Caco-2 (cell line): ENCODE measurements at places on chromosomes 16 and 17.

- no peak for DNase-seq
- H3K4me3 ChIP-seq: no peak overlapping the region
- no peak overlapping the region for H3K27ac ChIP-seq
- H3K36me3 ChIP-seq: no peaks in the 10 kb centered on the region
Observed at GRCh38 chr17:55572139-55572538, 60.9 kb upstream of the SMIM36 start.

DNA sequence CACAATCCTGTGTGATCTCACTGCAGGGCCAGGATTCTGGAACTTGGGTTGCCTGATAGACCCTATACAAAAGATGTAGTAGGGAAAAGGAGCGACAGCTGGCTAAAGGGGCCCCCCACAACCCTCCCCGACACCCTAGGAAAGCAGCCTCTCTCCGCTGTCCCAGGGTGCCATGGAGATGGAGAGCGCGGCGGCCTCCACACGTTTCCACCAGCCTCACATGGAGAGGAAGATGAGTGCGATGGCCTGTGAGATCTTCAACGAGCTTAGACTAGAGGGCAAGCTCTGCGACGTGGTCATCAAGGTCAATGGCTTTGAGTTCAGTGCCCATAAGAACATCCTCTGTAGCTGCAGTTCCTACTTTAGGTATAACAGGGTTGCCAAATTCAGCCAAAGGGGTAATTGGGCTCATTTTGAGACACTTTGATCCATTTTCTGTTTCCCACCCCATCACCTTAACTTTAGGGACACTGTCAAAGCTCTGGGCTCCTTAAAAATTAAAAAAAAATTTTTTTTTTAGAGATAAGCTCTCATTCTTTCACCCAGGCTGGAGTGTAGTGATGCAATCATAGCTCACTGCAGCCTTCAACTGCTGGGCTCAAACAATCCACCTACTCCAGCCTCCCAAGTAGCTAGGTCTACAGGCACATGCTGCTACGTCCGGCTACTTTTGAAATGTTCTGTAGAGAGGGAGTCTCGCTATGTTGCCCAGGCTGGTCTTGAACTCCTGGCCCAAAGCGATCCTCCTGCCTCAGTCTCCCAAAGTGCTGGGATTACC is at the start of gene KLHL10:
KLHL10 (plus strand) TSS at position 65 of the 778 bp plus-strand sequence; CDS start at position 173, 108 bp downstream.
- no peak within 1 kb of the TSS for H3K27ac ChIP-seq
- DNase-seq: no peak
- H3K4me3 ChIP-seq: peak within 1 kb of the TSS; percentile 74
- H3K36me3 ChIP-seq: no peaks in the 10 kb centered on the region
- no peaks in the 10 kb centered on the region for H3K27me3 ChIP-seq
- 0 out of 2 replicates have a peak, but pooled peaks cover 3% of the 10 kb centered on the region for H3K4me1 ChIP-seq

DNA sequence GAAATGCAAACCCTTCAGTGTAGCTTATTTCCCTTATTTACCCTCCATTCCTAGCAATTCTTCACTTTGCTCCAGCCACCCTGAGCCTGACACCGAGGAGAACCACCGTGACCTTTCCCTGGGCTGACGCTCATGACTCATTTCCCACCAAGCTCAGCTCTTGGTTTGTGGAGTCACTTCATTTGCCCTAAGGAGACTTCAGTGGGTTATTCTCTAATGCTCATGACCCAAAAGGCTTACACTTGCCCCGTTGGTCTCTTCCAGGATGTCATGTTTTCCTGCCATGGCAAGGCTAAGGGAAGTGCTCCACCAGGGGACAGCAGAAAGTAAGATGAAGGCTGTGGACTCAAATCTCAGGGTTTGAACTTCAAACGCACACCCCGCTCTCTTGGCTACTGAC is 161.0 kb downstream of the CBLN1 start:
- H3K4me3 ChIP-seq: no peak overlapping the region
- no peak overlapping the region for H3K27ac ChIP-seq
- H3K36me3 ChIP-seq: no peaks in the 10 kb centered on the region
- no peak for DNase-seq
- H3K4me1 ChIP-seq: no peaks in the 10 kb centered on the region

- no peak for DNase-seq
- H3K36me3 ChIP-seq: no peaks in the 10 kb centered on the region
- no peak overlapping the region for H3K4me3 ChIP-seq
- H3K27ac ChIP-seq: no peak overlapping the region
- no peaks in the 10 kb centered on the region for H3K27me3 ChIP-seq
Observed at GRCh38 chr16:12092544-12092921, 116.0 kb downstream of the SNX29 start.

DNA sequence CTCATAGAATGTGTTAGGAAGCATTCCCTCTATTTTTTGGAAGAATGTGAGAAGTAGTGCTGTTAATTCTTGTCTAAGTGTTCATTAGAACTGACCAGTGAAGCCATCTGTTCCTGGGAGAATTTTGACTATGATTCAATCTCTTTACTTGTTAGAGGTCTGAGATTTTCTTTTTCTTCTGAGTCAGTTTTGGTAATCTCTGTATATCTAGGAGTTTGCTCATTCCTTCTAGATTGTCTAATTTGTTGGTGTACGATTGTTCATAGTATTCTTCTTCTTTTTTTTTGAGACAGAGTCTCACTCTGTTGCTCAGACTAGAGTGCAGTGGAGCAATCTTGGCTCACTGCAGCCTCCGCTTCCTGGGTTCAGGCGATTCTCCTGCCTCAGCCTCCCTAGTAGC is 20.4 kb downstream of the NFATC3 start:
- H3K36me3 ChIP-seq: no peaks in the 10 kb centered on the region
- no peak overlapping the region for H3K27ac ChIP-seq
- H3K4me1 ChIP-seq: peaks cover 7% of the 10 kb centered on the region; the same call in 1 of the 2 replicates
- no peaks in the 10 kb centered on the region for H3K27me3 ChIP-seq
- H3K4me3 ChIP-seq: no peak overlapping the region

GRCh38 chr16:54987081-54987480 is 56.4 kb downstream of the IRX5 start:
- no peak overlapping the region for H3K27ac ChIP-seq
- no peak for DNase-seq
- no peaks in the 10 kb centered on the region for H3K36me3 ChIP-seq
- no peaks in the 10 kb centered on the region for H3K4me1 ChIP-seq
- no peaks in the 10 kb centered on the region for H3K27me3 ChIP-seq

DNA sequence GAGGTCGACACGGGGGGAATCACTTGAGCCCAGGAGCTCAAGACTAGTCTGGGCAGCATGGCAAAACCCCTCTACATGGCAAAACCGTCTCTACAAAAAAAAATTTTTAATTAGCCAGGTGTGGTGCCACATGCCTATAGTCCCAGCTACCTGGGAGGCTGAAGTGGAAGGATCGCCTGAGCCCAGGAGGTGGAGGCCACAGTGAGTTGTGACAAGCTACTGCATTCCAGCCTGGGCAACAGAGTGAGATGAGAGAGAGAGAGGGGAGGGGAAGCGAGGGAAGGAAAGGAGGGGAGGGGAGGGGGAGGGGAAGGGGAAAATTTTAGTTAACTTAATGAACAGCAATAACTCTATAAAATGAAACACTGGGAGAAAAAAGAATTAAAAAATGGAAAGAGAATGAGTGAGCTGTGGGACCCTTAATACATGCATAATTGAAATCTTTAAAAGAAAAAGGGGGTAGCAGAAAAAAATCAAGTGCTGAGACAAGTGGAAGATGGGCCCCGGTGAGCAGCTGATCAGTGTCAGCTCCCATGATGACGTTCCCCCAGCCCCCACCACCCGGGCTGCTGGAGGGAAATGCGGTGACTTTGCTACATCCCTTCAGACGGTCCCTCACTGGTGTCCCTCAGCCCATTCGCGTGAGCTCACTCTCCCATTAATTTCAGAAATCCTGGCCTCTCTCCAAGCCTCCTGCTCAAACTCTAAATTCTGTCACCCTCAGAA is 2.7 kb downstream of the ASGR2 start:
- no peak overlapping the region for H3K27ac ChIP-seq
- no peaks in the 10 kb centered on the region for H3K27me3 ChIP-seq
- H3K36me3 ChIP-seq: no peaks in the 10 kb centered on the region; the same call in 1 of the 2 replicates
- peaks cover 21% of the 10 kb centered on the region for H3K4me1 ChIP-seq
- no peak overlapping the region for H3K4me3 ChIP-seq
- DNase-seq: no peak

- no peaks in the 10 kb centered on the region for H3K4me1 ChIP-seq
- DNase-seq: no peak
- no peak overlapping the region for H3K4me3 ChIP-seq
Observed at GRCh38 chr17:57572062-57572461, 173.0 kb downstream of the CCDC182 start.

DNA sequence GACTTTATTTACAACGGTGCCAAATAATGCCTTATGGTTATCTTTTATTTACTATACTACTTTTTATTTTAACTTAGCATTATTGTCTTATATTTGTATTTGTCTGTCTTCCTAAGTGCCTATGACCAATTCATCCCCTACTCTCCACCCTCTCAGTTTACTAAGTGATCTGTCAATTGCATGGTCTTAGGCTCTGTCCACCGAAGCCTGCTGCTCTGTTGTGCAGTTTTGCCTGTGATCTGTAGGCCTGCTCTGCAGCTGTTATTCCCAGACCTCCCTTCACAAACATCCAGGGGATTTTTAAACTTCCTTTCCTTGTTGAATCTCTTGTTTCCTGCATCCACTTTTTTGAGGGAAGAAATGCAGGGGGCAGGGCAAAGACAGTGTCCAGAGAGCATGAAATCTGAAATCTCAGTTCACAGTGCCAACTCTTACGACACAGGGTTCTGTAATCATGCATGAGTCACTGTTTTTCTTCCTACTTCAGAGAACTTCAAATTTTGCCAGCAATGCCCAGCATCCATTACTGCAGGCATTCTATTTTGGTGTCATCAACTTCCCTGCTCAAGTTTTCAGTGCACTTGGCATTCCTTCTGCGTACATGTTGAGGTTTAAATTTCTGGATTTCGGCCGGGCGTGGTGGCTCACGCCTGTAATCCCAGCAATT is 11.4 kb downstream of the SLFN5 start:
- H3K36me3 ChIP-seq: no peaks in the 10 kb centered on the region
- DNase-seq: no peak
- no peaks in the 10 kb centered on the region for H3K4me1 ChIP-seq
- no peaks in the 10 kb centered on the region for H3K27me3 ChIP-seq
- H3K4me3 ChIP-seq: no peak overlapping the region

GRCh38 chr16:50309527-50310307 is 43.4 kb downstream of the ADCY7 start:
- no peak overlapping the region for H3K4me3 ChIP-seq
- peak overlapping the region; percentile 33 for H3K27ac ChIP-seq
- H3K27me3 ChIP-seq: no peaks in the 10 kb centered on the region
